Naive B cell (primary cell): ENCODE measurements at places on chromosomes 5 and 9.

- peaks cover 15% of the 10 kb centered on the region for H3K4me1 ChIP-seq
- H3K27ac ChIP-seq = no peak overlapping the region
- DNase-seq = no peak
- peak overlapping the region; percentile 87 for H3K4me3 ChIP-seq
Measured at GRCh38 chr5:1444361-1445189, 665 bp downstream of the SLC6A3 start.

DNA sequence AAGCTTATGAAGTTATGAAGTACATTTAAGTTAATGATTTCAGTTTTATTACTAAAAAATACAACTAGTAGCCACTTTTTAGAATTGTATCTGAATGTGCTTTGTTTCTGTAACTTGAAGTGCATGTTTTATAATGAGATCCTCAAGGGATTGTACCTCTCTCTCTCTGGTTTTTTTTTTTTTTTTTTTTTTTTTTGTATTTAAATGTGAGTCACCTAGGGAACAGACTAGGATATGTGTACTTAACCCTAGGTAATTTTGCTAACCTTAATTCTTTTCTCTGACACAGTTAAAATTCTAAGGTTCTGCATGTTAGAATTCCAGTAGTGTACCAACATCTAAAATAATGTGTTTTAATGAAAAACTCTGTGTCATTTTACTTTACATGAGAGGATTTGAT, 59.5 kb downstream of the CDC42SE2 start:
- peaks cover 56% of the 10 kb centered on the region for H3K4me1 ChIP-seq
- H3K27me3 ChIP-seq = no peaks in the 10 kb centered on the region
- no peak overlapping the region for H3K4me3 ChIP-seq
- peaks cover 15% of the 10 kb centered on the region for H3K36me3 ChIP-seq
- H3K27ac ChIP-seq = no peak overlapping the region
- DNase-seq = no peak

DNA sequence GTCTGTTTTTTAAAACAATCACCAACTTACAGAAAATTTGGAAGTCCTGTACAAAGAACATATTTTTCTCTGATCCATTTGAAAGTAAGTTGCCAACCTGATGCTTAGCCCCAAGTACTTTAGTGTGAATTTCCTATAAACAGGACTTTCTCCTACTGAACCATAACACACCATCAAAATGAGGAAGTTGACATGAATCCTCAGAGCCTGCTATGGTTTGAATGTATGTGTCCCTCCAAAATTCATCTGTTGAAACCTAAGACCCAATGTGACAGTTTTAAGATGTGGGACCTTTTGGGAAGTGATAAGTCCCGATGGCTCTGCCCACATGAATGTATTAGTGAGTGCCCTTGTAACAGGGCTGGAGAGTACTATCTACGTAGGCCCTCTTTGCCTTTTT, 6.4 kb upstream of the ACOT12 start:
- no peak overlapping the region for H3K27ac ChIP-seq
- no peaks in the 10 kb centered on the region for H3K36me3 ChIP-seq
- no peak overlapping the region for H3K4me3 ChIP-seq
- no peak for DNase-seq
- H3K4me1 ChIP-seq = peaks cover 11% of the 10 kb centered on the region
- H3K27me3 ChIP-seq = peaks cover 14% of the 10 kb centered on the region

DNA sequence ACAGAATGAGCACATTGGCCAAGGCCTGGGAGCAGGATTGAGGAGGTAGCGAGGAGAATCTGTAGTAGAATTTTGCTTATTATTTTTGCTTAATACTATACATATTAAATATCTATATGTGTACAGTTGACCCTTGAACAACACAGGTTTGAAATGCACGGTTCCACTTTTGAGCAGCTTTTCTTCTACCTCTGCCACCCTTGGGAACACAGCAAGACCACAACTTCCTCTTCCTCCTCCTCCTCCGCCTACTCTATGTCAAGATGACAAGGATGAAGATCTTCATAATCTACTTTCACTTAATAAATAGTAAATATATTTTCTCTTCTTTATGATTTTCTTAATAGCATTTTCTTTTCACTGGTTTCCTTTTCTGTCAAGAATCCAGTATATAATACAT, 541.4 kb downstream of the KCTD16 start:
- no peaks in the 10 kb centered on the region for H3K36me3 ChIP-seq
- H3K4me3 ChIP-seq = peak overlapping the region; percentile 38
- no peaks in the 10 kb centered on the region for H3K27me3 ChIP-seq
- H3K4me1 ChIP-seq = peaks cover 42% of the 10 kb centered on the region
